Stimulated activated CD8-positive, alpha-beta memory T cell treated with anti-CD3 and anti-CD28 coated beads, Interleukin-15, amount 100 ng/mL, for 4 hours (primary cell): ENCODE measurements at places on chromosomes 5 and 9.

DNA sequence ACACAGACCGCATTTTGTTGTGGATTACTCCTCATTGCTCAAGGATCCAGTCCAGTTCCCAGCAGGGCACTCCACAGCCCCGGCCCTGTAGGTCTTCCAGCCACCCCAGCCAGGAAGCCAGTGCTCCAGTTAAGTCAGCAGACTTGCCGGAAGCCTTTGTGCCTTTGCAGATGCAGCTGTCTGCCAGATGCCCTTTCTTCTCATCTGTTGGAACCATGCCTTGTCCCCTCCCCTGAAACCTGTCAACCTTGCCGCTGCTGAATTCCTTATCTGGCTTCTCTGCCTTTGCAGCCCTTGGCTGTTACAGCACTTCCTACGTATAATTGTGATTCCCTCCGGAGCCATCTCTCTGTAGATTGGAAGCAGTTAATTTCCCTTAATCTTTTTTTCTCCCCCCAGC is 28.4 kb downstream of the PSAT1 start:
- no peak for DNase-seq

DNA sequence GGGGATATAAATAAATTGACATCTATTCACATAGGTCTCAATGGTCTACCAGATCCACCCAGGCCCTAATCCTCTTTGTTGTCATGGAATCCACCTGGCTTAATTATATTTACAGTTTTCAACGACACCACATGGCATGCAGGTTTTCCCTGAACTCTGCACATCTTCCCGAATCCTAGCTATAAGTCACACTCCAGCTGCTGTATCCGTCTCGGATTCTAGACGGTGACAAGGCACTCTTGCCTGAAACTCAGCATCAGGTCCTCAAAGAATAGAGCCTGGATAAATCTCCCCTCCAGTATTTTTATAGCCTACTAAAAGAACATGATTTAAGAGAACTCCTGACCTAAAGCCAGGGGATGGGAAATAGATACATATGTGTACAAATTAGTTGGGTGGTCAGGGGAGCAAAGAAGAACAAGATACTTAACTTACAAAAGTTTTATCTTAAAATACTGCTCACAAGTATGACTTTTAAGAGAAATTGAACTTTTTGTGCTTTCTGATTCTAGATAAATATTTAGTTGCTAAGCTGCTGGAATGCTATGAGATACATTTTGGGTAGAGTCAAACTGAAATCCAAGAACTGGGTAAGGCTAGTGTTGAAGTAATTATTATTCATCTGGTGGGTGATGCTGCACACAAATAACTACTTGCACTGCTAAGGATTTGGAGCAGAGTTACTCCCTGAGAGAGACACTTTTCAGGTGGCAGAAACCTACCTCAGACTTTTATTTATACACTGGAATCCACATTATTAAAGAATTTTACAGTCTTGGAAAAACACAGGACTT is 187.3 kb downstream of the EFNA5 start:
- DNase-seq = no peak

DNA sequence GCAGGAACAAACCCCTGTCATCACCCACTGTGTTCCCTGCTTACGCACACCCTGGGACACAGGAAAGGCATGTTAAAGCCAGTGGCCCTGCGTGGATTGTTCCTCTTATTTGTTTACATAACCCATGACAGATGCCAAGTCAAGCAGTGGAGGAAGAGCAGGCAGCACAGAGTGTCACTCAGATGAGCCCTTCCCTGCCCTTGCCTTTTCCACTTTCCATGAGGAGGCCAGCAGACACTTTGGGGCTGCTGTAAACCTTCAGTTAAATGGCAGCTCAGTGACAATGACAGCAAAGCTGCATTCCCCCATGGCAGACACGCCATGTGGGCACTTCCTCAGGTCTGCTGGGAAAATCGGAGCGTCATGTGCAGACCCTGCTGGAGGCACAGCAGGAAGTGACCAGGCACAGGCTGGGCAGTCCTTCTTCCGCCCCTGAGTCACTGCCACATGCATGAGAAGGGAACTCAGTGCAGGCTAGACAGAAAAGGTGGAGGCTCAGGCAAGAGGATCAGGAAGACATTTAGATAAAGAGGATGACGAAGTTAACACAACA is 216.8 kb upstream of the PIK3R1 start:
- no peak for DNase-seq

- no peak for DNase-seq
Observed at GRCh38 chr9:136051837-136052471, 43.1 kb downstream of the NACC2 start.

DNA sequence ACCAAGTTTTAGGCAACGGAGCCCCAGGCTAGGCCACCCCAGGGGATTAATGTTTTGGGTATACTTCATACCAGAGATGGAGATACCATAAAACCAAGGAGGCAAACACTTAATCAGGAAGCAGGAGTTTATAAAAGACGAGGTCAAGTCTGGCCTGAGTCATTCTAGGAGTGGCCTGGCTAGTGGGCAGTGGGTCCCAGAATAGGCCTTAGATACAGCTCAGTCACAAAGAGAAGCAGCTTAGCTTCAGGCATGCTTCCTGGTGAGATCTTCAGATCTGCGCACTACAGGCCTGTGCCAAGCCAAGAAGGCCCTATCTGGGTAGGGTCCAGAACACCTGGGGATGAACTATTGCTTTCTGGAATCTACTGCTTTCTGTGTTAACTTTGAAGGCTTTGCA is 20.6 kb upstream of the NR5A1 start:
- no peak for DNase-seq

DNA sequence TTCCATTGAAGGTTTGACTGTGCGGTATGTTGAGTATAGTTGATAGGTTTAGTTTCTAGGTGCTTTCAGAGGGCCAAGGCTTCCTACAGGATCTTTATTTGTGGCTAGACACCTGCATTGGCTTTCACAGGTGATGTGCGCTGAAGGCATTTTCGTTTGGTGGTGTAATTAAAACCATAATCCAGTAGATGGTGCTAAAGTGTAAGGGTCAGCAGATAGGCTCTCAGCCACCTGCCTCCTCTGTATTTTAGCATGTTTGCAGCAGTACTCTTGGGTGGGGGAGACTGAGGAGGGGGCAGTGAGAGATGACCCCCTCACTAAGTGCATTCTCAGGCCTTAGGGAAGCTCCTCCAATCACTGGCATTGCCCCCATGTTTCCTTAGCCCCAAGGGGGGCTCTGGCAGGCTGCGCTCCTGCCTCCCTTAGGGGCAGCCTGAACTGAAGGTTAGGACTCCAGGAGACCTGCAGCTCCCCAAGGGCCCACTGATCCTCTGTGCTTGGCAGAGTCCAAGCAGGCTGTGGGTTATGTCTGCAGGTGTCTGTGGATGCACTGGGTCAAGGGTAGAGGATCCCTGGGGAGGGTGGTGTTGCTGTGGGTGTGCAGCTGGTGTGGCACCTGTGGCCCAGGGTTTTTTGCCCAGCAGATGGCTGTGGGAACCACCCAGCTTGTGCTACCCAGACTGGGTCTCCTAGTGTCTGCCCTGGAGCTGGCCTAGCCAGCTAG is 23.4 kb downstream of the CDK20 start:
- DNase-seq = no peak

DNA sequence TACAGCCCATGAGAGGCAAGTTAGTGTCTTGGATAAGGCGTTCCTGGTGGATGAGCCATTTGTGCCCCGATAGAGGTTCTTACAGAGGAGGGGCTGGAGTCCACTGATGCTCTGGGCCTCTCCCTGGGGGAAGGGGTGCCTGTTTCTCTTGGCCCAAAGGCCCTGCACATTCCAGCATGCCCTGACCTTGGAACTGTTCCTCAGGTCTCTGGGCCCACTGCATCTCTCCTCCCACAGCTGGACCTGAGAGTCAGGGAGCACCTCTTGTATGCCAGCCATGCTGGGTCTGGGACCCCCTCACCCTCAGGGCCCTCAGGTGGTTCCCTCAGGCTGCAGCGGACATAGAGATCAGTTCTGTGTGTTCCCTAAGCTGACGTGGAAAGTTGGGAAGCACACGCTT is 26.4 kb downstream of the DAPK1 start:
- no peak for DNase-seq

DNA sequence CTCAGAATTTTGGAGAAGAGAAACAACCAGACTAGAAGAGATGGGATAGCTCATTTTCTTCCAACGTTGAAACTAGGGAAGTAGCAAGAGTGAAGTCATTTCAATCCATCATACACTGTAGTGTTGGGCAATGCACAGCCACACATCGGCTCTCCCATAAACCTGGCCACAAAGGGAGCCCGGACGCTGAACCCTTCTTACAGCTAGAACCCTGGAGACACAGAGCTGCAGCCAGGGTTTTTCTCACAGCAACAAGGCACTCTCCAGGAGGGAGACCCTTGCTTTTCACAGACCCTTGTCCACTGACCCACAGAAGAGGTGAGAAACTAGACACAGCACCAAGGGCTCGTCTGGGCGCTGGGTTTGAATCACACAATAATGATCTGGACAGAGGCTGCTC is 101.4 kb upstream of the FSTL4 start:
- no peak for DNase-seq

GRCh38 chr9:129597355-129598088 is 23.4 kb downstream of the C9orf50 start:
- DNase-seq = no peak

GRCh38 chr5:132000677-132001453 is 10.6 kb downstream of the ACSL6 start:
- DNase-seq = no peak

DNA sequence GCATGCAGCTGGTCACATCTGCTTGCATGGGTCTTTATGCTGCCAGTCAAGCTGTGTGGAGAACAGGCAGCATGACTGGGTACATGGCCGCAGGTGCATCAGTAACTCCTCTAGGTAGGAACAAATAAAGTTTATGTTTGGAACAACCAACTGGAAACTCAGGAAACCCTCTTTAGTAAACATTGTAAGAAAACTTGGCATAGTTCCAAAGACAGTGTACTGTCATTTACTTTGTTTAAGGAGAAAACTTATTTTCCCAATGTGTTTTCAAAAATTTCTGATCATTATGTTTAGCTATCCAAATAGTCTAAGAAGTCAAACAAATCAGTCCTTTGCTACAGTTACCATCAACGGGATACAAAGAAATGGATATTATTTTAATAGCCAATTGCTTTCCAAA is 386.0 kb downstream of the CHSY3 start:
- DNase-seq = no peak

DNA sequence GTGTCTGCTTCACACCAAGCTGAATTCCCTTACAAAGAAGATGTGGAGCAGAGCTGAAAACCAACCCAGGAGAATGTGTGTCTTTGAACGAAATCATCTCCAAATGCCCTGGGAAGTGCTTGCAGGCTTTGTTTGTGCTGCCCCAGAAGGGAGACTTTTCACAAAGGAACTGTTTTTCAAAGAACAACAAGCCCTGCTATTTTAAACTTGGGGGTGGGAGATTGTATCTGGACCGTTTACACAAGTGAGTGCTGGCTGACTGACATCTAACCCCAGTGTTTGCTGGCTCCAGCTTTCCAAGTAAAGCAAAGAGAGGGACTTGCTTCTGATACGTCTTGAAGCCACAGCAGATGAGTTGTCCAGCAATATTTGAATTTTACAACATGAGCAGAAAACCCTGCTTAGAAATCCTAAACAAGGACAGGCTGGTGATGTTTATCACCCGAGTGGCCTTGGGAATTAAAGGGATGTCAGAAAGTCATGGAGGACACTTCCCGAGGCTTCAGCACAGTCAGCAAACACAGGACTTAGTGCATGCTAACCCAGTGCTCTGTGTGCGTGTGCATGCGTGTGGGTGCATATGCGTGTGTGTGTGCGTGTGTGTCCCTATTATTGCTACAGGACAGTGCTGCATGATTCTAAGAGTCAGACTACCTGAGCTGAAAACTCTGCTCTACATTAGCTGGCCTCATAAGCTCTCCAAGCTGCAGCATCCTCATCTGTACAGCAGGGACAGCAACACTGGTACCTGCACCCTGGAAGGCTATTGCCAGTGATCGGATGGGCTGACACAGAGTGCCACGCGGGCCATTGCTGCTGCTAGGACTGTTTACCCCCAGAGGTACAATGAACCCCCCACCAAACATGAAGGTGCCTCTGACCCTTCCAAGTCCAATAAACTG is 1.4 kb downstream of the ADAMTS12 start:
- DNase-seq = no peak

- no peak for DNase-seq
Observed at GRCh38 chr9:100019541-100019940, 79.3 kb downstream of the ERP44 start.

DNA sequence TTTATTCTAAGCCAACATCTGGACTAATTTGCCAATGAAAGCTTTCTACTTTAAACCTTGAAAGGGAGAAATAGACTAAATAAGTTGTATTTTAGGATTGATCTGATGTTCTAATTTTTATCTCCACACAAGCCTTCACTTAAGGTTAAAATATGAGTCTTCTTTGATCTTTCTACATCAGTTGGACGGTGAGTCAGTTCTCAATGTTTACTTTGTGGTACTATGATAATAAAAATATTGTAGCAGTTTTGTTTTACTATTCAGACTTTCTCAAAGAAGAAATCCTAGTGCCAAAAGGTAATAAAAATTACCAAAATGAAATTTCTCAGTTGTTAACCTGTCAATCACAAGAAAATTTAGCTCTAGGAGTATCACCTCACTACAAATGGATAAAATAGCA is 203.5 kb upstream of the RGMB start:
- DNase-seq = no peak

GRCh38 chr5:125042261-125042890 is 295.9 kb upstream of the ZNF608 start:
- DNase-seq = no peak

DNA sequence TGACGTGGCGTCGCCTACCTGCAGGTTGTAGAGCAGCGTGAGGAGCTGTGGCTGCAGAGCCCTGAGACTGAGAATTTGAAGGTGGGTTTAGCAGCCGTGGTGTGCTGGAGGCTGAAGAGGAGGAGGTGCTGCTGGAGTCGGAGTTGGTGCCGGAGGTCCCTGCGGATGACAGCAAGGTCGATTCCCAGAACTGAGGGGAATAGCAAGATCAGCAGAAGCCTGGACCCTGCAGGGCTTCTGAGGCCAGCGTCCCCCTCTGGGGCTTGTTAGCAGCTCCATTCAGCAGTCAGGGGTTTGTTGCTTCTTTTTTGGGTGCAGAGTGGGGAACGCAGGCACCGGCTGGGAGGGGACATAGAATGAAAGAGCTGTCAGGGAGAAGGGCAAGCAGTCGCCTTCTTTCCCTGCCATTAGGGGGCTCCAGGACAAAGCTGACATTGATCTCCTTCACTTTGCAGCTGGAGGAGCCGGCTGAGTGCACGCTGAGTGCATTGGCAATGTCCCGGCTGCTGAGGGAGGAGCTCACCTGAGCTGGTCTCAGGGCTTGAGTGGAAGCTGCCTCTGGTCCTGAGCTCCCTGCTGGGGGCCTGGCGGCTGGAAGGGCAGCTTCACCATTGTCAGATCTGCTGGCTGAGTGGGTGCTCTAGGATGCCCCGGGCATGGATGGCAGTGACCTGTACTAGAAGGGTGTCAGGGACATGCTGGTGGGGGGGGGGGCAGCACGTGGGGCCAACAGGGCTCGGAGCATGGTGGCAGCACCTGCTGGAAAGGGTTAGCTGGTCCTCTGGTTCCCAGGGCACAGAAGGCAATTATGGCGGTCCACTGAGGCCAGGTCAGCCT is 20.8 kb downstream of the OBP2B start:
- no peak for DNase-seq

DNA sequence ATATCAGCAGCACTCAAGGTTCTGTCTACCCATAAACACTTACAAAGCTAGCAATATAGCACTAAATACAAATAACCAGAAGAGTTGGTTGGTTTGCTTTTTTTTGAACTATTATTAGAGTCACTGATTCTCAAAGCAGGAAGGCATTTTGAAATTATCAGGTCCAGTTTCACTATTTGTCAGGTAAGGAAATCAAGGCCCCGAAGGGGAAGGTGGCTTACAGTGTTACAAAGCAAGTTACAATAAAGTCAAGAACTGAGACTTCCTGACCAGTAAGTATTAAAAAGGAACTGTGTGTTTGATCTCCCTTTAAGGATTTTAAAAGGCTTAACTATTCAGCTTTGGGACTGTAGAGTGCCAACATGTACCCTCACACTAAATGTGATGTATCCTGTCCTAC is 10.8 kb downstream of the C5orf15 start:
- DNase-seq = no peak
